SK-N-MC (cell line): ENCODE measurements at places on chromosomes 4 and X.

GRCh38 chrX:47572773-47573340 lies 9.4 kb upstream of the TIMP1 start:
- no peak for DNase-seq

DNA sequence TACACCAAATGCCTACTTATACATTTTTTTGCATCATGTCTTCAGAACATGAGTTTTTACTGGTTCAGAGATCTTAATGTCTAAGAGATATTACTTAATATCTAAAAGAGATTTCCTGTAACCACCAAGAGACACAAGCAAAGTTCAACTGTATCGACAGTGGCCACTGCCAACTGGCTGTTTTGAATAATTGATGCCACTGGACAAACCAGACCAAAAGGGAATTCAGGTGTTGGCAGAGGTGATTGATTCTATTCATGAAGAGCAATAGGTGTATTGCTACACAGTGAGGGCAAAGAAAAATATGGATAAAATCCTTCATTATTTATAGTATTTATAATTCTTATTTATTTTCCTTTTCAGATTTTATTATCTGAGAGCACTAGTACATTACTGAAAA lies 58.5 kb upstream of the ANKRD17 start:
- DNase-seq: no peak

DNA sequence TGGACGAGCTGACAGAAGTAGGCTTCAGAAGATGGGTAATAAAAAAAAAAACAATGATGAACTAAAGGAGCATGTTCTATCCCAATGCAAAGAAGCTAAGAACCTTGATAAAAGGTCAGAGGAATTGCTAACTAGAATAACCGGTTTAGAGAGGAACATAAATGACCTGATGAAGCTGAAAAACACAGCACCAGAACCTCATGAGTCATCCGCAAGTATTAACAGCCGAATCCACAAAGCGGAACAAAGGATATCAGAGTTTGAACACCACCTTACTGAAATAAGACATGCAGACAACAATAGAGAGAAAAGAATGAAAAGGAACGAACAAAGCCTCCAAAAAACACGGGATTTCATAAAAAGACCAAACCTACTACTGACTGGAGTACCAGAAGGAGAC lies 10.5 kb downstream of the NELFA start:
- DNase-seq: no peak

- DNase-seq: no peak
Observed at GRCh38 chrX:140425712-140426395, 79.0 kb downstream of the SOX3 start.

GRCh38 chr4:85637778-85638177 lies 162.8 kb downstream of the ARHGAP24 start:
- no peak for DNase-seq

- peak; percentile 14 for DNase-seq
Observed at GRCh38 chr4:24244663-24245490, 339.5 kb downstream of the DHX15 start.

- no peak for DNase-seq
Observed at GRCh38 chr4:152634110-152634760, 45.6 kb downstream of the TMEM154 start.

GRCh38 chr4:48133669-48134068 lies 381 bp downstream of the TXK start:
- DNase-seq: no peak

- DNase-seq: no peak
Observed at GRCh38 chr4:93876754-93877153, 48.2 kb downstream of the ATOH1 start.

DNA sequence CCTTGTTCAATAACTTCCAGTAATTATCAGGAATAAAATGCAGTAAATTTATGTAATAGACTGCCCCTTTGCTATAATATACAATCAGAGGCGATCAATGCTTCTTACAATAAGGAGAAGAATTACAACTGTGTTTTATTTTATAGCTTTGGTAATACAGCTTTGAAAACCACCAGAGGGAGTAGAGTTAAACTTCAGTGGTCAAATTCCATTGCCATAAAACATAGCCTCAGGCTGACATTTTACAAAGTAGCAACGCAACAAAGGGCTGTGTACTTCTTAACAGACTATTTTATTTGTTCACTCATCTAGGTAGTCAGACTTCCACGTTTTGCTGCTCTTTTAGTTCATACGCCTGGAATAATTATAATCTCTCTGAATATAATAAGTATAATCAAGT lies 58.5 kb downstream of the TEX13C start:
- peak; percentile 18 for DNase-seq

GRCh38 chr4:106987311-106987710 lies 48.8 kb downstream of the DKK2 start:
- no peak for DNase-seq

DNA sequence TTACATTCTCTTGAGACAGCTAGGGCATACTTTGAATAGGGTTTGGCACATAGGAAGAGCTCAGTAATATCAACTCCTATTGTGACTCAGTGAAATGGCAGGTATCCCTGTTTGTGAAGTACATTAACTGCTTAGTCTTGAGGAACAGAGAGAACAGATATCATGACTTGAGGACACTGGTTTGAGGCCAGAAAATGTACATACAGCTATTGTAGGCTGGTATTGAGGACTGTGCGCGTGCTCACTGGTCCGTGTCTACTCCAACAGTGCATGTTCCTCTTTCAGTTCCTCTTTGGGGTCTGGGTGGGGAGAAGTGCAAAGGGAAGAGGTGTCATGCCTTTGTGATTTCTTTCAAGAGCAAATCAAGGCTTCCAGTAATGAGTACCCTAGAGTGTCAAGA lies 34.6 kb upstream of the TBC1D9 start:
- no peak for DNase-seq

GRCh38 chr4:69601065-69601464 lies 38.4 kb downstream of the UGT2A2 start:
- no peak for DNase-seq

DNA sequence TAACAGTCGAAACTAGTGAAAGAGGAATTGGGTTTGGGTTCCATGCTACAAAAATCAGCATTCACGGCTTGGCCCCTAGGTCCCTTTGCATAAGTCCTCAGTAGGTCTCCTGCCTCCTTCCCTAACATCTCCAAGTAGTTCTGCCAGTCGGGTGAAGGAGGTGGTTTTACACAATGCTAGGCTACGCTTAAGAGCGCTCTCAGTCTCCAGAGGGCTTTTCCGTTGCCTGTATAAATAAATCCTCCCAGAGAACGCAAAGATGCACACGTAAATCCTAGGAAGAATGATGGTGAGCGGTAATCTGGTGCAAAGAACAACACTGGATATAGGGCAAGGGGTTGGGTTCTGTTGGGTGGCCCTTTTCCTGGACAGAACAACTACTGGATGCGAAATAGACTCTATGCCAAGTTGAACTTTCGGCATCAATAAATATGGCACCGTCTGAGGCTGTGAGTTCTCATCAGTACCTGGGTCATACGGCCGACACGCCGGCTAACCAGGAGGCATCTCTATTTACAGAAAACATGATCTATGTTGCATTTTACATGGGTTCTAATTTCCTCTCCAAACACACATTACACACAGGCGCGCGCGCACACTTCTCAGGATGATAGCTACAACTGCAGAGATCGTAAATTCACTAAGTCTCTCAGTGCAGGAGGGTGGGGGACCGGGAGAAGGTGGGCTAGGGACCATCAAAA lies 1.3 kb downstream of the CAMK2D start:
- no peak for DNase-seq

DNA sequence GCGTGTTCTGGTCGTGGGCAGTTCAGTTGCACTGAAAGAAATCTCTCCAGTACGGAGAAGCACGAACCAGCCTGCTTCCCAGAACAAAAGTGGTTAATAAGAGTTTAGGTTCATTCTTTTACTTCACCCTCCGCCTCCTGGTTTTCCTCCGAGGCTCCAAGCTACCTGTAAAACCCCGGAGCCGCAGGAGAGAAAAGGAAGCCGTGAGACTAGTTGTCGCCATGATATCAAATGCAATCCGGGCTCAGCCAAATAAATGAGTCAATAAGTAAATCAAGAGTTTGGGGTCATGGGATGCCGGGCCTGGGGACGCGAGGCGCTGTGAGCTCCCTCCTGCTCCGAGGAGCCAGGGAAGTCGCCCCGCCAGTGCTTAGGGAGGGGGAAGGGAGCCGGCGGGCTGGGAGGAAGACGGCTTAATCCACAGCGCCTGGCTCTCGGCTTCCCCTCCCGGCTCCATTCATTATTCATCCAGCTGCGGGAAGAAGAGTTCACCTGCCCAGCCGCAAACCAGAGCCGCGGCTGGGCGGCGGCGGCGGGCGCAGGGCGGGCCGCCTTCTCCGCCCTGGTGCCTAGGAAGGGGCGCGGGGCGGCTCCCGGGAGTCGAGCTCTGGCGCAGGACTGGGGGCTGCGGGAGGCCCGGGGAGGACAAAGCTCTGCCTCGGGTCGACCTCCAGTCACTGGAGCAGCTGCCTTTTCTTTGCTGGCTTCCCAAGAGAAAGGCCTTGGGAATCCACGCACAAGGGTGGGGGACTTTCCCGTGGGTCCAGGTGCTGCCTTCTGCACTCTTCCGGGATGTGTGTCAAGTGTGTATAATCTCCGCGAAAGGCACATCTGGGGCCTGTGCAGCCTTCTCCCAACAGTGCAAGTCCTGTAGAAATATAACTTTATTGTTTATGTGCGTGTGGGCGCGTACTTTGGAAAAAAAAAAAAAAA lies 1.7 kb downstream of the FRAS1 start:
- no peak for DNase-seq
